Activated naive CD4-positive, alpha-beta T cell treated with anti-CD3 and anti-CD28 coated beads for 36 hours (primary cell): ENCODE measurements at places on chromosomes 7 and 10.

- DNase-seq, result no peak
Observed at GRCh38 chr10:47115322-47115721, 184.7 kb upstream of the GDF10 start.

- DNase-seq, result no peak
Observed at GRCh38 chr10:67666416-67667034, 29.5 kb downstream of the CTNNA3 start.

GRCh38 chr10:2986391-2986801 is 81.0 kb upstream of the PFKP start:
- DNase-seq, result no peak

GRCh38 chr10:118543714-118544400 is 51.6 kb downstream of the PRLHR start:
- peak; percentile 70 for DNase-seq
